ENCODE measurements at places on chromosomes 5 and 9.

GRCh38 chr5:53482717-53483638 lies 2.5 kb downstream of the FST start:
- DNase-seq = no peak

GRCh38 chr5:93583768-93584595 lies 960 bp downstream of the NR2F1 start:
- DNase-seq = no peak

GRCh38 chr5:102536323-102536928 lies 37.6 kb upstream of the SLCO6A1 start:
- DNase-seq = no peak

- DNase-seq = peak; percentile 65
These were observed 87.6 kb downstream of the ERP44 start for GRCh38 chr9:100011062-100011681.

- DNase-seq = no peak
These were observed 62.6 kb upstream of the CEMIP2 start for GRCh38 chr9:71830929-71831328.

- no peak for DNase-seq
These were observed 266.5 kb upstream of the ITGA1 start for GRCh38 chr5:52521236-52521635.

DNA sequence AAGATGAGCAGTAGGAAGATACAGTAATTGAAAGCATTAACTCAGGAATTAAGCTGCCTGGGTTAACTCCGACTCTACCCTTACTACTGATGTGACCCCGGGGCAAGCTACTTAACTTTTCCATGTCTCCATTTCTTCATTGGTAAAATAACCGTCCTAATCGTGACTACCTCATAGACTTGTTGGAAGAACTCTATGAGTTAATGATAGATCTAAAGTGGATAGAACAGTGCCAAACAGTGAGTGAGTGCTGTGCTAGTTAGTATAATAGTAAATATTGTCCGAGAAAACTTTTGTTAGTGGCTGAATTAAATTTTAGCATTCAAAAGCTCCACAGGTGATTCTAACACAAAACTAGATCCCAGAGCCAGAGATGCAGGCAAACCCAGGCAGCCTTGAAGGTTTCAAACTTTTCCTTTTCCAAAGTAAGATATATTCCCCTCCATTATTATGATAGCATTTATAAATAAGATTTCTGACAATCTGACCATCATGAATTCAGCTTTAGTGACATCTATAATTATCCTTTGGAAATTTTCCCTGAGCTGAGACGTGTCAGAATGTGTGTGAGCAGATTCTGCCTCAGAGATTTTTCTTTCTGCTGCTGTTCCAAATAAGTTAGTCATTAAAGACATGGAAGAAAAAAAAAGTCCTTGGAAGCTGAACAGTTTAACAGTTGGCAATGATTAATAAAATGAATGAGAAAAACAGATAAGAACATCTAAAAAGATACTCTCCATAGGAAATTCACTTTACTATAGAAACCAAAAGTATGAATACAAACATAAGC lies 369.5 kb downstream of the PRELID2 start:
- no peak for DNase-seq

DNA sequence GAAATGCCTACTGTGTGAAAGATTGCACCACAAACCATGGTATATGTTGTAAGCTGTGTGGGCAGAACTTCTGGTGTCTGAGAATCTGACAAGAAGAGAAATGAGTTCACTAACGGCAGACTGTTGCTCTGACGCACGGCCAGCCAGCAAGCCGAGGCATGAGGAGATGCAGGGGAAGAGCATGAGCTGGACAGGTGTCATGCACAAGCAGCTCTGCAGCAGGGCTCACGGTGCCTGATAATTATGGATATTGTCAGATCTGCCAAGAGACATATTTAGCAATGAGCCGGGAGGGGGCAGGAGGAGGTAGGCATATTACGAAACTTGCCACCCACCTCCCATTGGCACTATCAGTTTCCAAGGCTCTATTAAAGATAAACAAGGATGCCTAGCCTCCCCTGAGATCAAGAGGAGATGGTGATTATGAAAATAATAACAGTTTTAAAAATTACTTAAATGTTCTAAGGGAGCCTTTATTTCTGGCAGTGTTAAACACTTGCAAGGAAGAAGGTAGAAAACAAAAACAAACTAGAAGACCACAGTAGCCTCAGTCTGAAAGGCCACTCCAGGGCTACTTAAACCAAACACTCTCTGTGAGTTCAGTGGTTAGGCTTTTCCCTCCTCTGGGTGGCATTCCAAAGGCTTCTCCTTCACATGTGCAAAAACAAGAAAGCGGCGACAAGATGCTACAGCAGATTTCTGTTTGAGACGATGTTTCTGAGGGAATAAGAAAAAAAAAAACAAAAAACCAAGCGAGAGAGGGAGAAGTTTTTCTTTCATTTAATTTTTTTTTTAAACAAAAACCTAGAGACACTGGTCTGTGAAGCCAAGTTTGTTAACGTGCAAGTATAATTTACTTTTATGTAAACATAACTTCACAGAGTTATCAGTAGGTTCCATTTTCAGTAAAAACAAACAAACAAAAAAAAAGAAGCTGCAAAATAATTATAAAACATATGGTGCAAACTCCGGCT lies 339.5 kb downstream of the BNC2 start:
- no peak for DNase-seq

GRCh38 chr5:62042007-62042406 lies 264.0 kb upstream of the KIF2A start:
- no peak for DNase-seq

DNA sequence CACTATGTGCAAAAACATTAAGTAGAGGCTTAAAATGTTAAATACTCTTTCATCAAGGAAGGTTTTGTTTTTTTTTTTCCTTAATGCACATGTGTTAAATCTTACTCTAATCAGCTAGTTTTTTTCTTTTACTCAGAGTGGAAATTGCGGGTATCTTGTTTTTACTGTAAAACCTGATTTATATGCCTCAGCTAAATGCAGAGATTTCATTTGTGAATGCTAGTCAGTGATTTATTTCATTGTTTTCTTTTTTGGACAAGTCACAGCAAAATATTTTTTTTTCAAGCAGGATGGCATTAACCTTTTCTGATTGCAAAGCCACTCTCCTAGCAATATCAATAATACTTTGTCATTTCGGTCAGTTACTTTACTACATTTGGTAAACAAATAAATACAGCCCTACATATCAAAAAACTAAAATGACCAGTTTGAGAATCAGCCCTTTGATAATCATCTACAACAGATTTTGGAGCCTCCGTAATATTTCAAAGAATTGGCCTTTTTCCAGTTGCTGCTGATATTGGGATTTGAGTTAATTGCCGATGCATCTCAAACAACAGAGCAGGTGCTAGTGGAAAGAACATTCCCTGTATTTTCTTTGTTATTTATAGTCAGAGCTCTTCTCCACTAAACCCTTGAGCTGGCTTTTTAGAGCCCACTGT lies 579.2 kb upstream of the ZNF608 start:
- no peak for DNase-seq

DNA sequence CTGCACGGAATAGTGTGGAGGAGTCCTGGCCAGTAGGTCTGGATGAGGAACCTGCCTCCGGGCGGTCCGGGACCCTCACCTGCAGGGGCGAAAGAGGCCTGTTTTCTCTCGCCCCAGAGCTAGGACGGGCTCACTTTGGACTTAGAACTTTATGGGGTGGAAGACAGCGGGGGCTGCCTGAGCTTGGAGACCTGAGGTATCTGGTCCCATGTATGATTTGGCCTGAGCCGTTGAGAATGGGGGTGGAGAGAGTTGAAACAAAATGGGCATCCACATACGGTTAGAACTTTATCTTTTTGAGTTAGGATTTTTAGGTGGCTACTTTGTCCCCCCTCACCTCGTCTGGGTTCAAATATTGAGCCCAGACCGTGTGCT lies 681 bp upstream of the ETF1 start:
- no peak for DNase-seq

DNA sequence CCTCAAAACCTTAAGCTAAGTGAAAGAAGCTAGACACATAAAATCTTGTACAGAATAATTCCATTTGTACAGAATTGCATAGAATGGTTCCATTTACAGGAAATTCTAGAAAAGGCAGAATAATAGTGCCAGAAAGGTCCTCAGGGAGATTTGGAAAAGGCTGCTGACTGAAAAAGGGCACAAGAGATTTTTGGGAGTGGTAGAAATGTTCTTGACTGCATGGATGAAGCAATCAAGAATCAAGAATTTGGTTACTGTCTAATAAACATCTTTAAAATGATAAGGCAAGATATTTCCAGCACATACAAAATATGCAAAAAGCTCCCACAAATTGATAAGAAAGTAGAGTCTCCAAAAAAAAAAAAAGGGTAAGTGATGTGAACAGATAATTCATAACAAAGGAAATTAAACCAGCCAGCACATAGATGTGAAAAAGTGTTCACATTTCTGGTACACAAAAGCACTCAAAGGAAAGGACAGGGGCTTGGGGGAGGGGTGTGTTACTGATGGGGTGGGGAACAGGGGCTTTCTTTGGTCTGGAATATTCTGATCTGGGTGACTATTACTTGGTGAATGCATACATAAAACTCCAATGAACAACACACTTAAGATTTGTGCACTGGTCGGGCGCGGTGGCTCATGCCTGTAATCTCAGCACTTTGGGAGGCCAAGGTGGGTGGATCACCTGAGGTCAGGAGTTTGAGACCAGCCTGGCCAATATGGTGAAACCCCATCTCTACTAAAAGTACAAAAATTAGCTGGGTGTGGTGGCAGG lies 85.2 kb downstream of the SHC3 start:
- DNase-seq = no peak

GRCh38 chr9:36543916-36544315 lies 28.8 kb upstream of the MELK start:
- no peak for DNase-seq

- no peak for DNase-seq
These were observed 66.9 kb downstream of the FANCC start for GRCh38 chr9:95250462-95251221.

DNA sequence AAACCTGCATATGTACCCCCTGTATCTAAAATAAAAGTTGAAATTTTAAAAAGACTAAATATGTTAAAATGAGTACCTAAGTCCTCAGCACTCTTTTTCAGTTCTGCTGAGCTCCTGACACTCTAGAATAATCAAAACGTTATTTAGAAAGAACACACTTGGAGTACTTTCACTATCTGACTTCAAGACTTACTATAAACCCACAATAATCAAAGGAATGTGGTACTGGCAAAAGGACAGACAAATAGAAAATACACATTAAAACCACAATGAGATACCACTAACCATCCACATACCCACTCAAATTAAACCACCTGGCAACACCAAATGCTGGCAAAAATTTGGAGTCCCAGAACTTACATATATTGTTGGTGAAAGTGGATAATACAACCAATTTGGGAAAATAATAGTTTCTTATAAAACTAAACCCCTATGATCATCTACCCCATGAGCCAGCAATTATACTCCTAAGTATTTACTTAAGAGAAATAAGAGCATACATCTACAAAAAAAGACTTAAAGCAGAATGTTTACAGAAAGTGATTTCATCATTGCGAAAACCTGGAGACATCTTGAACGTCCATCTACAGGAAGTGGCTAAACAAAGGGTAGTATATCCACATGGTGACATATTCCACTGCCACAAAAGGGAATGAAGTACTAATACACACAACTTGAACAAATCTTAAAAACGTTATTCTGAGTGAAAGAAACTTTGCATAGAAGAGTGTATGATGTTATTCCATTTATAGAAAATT lies 12.8 kb upstream of the PRSS3 start:
- no peak for DNase-seq

DNA sequence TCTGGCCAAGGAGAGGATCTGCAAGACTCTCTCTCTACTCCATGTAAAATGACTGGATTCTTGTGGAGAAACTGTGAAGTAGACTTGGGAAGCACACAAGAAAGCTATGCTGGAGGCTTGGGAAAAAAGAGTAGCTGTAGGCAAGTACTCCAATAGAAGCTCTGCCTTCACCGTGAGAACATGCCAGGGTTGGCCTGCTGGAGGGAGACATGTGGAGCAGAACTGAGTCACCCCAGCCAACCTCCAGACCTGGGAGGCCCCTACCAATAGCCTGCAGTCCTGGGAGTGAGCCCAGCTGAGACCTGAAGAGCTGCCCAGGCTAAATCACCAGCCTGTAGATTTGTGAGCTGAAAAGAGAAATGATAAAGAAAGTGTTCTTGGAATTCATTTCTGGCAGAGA lies 66.6 kb downstream of the DEPDC1B start:
- no peak for DNase-seq

GRCh38 chr5:141717043-141717442 lies 35.0 kb upstream of the ARAP3 start:
- no peak for DNase-seq

DNA sequence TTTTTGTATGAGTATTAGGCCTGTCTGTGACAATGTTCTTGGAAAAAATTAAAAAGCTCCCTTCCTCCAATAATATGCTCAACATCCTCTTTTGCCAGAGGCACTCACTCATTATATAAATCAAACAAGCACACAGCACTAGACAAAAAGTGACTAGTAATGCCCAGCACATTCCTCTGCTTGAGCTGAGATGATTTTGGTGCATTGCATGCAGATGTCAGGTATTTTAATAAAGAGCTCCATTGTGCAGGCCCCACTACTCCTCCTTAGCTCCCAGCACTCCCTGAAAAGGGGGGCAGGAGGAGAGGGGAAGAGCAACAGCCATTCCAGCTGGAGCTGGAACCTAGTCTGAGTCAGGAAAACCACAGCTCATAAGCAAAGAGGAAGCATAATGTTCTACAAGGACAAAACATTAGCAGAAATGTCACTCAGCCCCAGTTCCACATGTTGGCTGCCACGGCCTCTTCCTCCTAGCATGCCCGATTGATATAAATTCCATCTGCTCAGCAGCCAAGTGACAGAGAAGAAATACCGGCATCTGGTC lies 348.5 kb downstream of the BNC2 start:
- DNase-seq = no peak

- no peak for DNase-seq
These were observed 321.7 kb downstream of the SH3GL2 start for GRCh38 chr9:17900606-17901005.

DNA sequence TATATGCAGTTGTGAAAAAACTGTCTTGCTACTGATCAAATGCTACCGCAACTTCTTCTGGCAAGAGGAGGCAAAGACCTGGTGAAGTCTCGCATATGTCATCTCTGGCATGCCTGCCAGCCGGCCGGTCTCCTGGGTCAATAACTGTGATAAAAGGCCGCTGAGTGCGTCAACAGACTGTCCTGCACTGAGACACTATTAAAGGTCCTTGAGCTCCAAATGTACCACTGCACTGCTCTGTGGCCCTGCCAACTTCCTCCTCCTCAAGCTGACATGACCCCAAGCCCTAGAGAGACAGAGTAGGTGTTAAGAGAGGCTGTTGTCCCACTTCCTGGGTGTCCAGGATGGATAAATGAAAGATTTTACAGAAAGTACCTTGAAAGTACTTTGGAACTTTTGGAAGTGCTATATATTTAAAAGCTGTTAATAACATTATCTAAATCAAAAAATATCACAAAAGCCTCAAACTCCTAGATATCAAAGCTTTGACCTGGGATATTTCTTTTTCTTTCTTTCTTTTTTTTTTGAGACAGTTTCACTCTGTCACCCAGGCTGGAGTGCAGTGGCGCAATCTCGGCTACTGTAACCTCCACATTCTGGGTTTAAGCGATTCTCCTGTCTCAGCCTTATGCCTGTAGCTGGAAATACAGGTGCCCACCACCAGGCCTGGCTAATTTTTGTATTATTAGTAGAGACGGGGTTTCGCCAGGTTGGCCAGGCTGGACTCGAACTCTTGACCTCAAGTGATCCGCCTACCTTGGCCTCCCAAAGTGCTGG lies 31.5 kb downstream of the RAPGEF1 start:
- DNase-seq = no peak

GRCh38 chr5:72749362-72749997 lies 67.0 kb upstream of the TNPO1 start:
- no peak for DNase-seq

GRCh38 chr5:107068782-107069181 lies 602.0 kb downstream of the EFNA5 start:
- no peak for DNase-seq
